ENCODE measurements at places on chromosomes 7 and 10. TPM values are rescaled to one million over a fixed set of nuclear protein-coding genes. Genes with fewer than 3 reads are reported as not detected.

- H3K4me3 ChIP-seq, result no peak overlapping the region
- H3K27ac ChIP-seq, result no peak overlapping the region
- no peaks in the 10 kb centered on the region for H3K36me3 ChIP-seq
- no peaks in the 10 kb centered on the region for H3K27me3 ChIP-seq
- DNase-seq, result no peak
- H3K4me1 ChIP-seq, result no peaks in the 10 kb centered on the region
Measured at GRCh38 chr7:11104578-11104977, 130.9 kb downstream of the PHF14 start.

DNA sequence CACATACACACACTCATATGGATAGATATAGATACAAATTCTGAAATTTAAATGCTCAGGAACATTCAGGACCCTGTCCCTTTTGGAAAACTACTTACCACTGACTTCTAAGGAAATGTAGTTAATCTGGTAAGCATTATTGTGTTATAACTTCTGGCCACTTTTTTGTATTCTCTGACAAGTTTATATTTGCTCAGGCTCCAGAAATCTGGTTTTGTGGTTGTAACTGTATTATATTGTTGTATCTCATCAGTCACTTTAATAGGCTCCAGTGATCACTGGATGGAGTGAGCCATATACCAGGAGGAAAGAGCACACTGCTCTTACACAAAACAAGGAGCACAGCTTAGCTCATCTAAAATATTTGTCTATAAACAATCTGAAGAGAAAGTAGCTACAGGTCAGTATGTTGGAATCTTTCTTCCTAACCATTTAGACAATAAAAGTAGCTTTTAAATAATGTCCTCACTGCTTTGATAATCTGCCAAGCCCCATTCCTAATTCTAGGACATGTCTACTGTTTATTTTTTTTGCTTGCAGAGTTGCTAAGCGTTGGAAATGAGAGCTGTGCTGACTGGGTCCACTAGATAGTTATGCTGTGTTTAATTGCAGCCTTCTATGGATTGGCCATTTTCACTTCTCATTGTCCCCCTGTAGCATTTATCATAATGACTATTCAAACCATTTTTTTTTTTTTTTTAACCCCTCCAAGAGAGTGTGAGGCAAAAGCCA lies 43.8 kb downstream of the SMNDC1 start:
- H3K4me1 ChIP-seq, result peaks cover 6% of the 10 kb centered on the region
- H3K36me3 ChIP-seq, result no peaks in the 10 kb centered on the region
- no peak overlapping the region for H3K4me3 ChIP-seq

- DNase-seq, result no peak
- H3K4me1 ChIP-seq, result no peaks in the 10 kb centered on the region
- no peak overlapping the region for H3K4me3 ChIP-seq
- H3K27me3 ChIP-seq, result no peaks in the 10 kb centered on the region
- no peaks in the 10 kb centered on the region for H3K36me3 ChIP-seq
Measured at GRCh38 chr10:112532189-112532588, 85.2 kb downstream of the VTI1A start.

DNA sequence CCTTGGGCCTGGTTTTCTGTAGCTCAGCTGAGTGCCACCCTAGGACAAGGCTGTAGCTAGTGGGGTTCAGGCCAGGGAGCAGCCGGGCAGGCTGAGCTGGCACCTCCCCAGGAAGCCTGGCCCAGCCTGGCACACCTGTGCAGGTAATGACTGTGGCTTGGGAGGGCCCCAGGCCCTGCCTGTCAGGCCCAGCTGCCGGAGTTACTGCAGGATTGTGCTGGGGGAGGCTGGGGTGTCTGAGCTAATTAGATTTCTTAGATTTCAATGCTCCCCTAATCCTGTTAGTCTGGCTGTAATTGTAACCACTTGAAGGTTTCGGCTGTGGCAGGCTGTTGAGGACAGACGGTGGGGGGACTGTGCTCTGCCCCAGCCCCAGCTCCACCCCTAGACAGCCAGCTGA lies 6.0 kb downstream of the ZMIZ1 start:
- no peak overlapping the region for H3K27ac ChIP-seq
- no peak for DNase-seq
- H3K36me3 ChIP-seq, result no peaks in the 10 kb centered on the region
- no peaks in the 10 kb centered on the region for H3K27me3 ChIP-seq
- no peak overlapping the region for H3K4me3 ChIP-seq

GRCh38 chr10:58943256-58943890 lies 233.1 kb upstream of the PHYHIPL start:
- H3K4me3 ChIP-seq, result no peak overlapping the region
- H3K36me3 ChIP-seq, result no peaks in the 10 kb centered on the region
- peaks cover 5% of the 10 kb centered on the region for H3K4me1 ChIP-seq

DNA sequence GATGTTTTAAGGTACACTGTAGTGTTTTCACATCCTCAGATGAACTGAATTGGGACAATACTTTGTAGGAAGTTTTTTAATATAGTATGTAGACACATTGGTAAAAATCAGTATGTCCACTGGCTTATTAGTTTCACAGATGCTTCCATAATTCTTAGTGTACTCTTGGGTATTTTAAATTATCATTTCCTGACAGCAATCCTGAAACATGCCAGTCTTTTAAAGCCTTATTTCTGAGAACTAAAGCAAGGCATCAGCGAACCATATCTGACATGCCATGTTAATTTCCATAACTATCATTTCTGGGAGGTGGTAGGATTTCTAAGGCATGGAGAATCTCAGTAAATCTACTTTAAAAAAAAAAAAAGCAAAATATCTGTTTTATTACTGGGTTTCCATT lies 266.4 kb downstream of the ADK start:
- no peaks in the 10 kb centered on the region for H3K36me3 ChIP-seq
- no peaks in the 10 kb centered on the region for H3K27me3 ChIP-seq
- DNase-seq, result no peak

GRCh38 chr7:125390981-125391380 lies 461.4 kb upstream of the POT1 start:
- DNase-seq, result no peak
- H3K27me3 ChIP-seq, result no peaks in the 10 kb centered on the region
- H3K36me3 ChIP-seq, result no peaks in the 10 kb centered on the region
- no peak overlapping the region for H3K27ac ChIP-seq
- H3K4me1 ChIP-seq, result no peaks in the 10 kb centered on the region
- H3K4me3 ChIP-seq, result no peak overlapping the region

- no peaks in the 10 kb centered on the region for H3K4me1 ChIP-seq
- no peaks in the 10 kb centered on the region for H3K36me3 ChIP-seq
- H3K27me3 ChIP-seq, result no peaks in the 10 kb centered on the region
- H3K4me3 ChIP-seq, result no peak overlapping the region
- DNase-seq, result no peak
- H3K27ac ChIP-seq, result no peak overlapping the region
Measured at GRCh38 chr10:7159517-7159916, 251.3 kb downstream of the SFMBT2 start.

DNA sequence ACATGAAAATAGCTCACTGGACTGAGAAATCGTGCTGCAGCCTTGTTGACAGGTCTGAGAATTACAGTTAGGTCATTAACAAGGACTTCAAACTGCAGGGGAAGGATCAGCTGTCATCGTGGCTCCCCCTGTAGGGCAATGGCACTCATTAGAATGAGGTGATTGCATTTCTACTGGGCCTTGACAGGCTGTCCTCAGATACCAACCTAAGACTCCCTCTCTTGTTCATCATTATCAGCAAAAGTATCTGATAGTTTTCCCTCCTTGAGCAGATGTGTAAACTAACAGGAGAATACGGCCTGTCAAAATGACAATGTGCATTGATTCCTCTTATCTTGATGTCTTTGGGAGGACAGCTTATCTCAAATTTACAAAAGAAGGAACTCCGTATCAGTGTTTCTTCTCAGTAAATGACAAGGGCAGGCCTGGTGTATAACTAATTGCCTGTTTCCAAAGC lies 648.5 kb upstream of the LRRN3 start:
- no peaks in the 10 kb centered on the region for H3K36me3 ChIP-seq
- no peak for DNase-seq
- H3K27me3 ChIP-seq, result no peaks in the 10 kb centered on the region

DNA sequence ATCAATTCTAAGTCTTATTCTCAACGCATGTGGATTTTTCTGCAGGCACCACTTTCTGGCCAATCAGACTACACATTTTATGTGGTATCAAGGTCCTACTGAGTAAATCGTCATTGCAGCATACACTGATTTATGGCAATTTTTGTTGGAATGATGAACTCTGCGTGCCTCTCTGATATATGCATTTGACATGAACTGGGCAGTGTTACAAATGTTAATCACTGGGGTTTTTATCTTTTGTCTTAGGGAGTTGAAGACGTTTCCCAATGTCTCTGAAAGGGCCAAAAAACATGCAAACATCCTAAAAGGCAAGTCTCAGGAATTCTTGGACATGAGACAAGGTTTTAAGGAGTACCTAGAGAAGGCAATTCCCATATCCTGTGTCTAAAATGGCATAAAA lies 809.5 kb upstream of the CELF2 start:
- no peak for DNase-seq
- no peaks in the 10 kb centered on the region for H3K27me3 ChIP-seq
- no peak overlapping the region for H3K4me3 ChIP-seq
- no peaks in the 10 kb centered on the region for H3K36me3 ChIP-seq
- H3K4me1 ChIP-seq, result no peaks in the 10 kb centered on the region

DNA sequence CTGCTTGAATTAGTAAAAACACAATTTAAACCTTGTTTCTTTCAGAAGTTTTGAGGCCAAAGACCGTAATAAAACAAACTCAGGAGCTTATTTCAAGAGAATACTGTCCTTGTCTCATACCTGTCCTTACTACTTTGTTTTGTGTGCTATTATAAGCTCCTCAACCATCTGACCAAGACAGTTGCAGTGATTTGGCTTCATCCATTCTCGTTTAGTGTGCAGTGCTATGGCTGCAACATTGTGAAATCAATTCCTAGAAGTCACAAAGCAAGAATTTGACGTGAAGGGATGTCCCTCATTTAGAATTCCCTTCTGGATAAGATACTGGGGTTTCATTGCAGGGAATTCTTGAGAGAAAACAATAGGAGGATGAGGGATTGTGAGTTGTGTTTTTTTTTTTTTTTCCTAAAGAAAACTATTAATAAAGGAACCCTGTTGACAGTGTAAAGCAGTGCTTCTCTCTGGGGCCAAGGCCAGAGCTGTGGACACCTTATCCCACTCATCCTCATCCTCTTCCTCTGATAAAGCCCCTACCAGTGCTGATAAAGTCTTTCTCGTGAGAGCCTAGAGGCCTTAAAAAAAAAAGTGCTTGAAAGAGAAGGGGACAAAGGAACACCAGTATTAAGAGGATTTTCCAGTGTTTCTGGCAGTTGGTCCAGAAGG lies at the start of gene OIT3:
Gene OIT3 (plus strand): TSS at position 604 of the 663 bp plus-strand sequence. CDS start 60 bp downstream, outside the sequence.
- H3K27me3 ChIP-seq, result no peaks in the 10 kb centered on the region
- no peak within 1 kb of the TSS for H3K4me3 ChIP-seq
- no peak within 1 kb of the TSS for H3K27ac ChIP-seq
- no peaks in the 10 kb centered on the region for H3K4me1 ChIP-seq

GRCh38 chr7:33250421-33250871 lies 121.1 kb downstream of the BBS9 start:
- no peak overlapping the region for H3K4me3 ChIP-seq
- DNase-seq, result no peak
- H3K36me3 ChIP-seq, result no peaks in the 10 kb centered on the region
- H3K4me1 ChIP-seq, result peaks cover 6% of the 10 kb centered on the region

DNA sequence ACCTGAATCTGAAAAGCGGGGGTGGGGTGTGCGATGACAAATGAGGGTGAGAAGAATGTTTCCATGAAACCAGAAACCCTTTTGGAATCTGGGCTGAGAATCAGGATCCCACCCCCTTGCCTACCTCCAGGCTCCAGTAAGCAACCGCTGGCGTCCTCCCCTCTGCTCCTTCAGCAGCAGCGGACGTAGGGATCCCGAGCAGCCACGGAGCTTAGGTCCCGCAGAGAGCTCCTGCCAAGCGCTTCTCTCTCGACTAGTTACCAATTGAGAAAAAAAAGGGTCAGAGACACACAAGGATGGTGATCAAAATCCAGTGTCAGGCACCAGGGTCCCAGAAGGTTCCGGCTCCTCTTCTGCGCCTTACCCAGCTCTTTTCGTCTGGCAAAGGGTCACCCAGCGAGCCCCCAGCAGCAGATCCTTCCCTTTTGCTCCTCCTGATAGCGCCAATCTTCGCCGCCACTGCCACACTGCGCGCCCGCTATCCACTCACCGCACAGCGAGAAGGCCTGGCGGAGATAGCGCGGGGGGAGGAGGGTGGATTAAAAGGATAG lies 733.5 kb downstream of the ZWINT start:
- H3K4me3 ChIP-seq, result no peak overlapping the region
- no peak for DNase-seq
- no peaks in the 10 kb centered on the region for H3K4me1 ChIP-seq
- no peaks in the 10 kb centered on the region for H3K36me3 ChIP-seq

DNA sequence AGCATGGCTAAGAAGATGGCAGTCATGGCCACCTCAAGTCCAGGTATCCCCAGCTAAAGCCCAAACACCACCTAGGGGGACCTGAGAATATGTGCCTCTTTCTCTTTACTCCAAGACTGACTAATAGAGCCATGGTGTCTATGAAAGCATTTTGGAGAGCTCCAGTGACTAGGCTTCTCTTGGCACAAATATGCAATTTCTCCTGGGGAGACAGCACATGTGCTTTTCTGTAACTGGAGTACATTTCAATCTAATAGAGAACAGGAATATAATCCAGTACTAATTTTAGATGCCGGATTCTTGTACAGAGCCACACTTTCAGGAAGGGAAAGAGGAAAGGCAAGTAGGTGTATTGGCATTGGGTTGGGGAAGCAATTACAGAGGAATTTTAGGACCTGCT lies 260.1 kb downstream of the BMPER start:
- no peaks in the 10 kb centered on the region for H3K27me3 ChIP-seq
- no peak overlapping the region for H3K27ac ChIP-seq
- H3K36me3 ChIP-seq, result no peaks in the 10 kb centered on the region
- no peak overlapping the region for H3K4me3 ChIP-seq

GRCh38 chr10:60629332-60629731 lies 148.9 kb upstream of the CDK1 start:
- no peaks in the 10 kb centered on the region for H3K36me3 ChIP-seq
- no peaks in the 10 kb centered on the region for H3K27me3 ChIP-seq
- DNase-seq, result no peak
- H3K4me1 ChIP-seq, result no peaks in the 10 kb centered on the region
- no peak overlapping the region for H3K4me3 ChIP-seq
- H3K27ac ChIP-seq, result no peak overlapping the region

DNA sequence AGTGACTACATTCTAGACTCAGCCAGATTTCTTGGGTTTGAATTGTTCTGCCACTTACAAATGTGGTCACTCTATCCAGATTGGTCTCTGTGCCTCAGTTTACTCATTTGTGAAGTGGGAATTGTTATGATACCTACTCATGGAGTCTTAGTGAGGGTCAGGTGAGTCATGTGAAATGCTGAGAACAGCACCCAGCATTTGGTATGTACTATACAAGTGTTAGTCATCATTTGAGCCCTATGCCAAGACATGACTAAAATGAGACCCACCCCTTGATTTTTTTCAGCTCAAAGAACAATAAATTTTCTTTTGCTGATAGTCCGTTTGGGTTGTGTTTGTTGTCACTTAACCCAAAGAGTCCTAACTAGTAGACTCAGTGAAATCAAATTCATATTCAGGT lies 92.8 kb downstream of the CHN2 start:
- no peaks in the 10 kb centered on the region for H3K27me3 ChIP-seq
- DNase-seq, result no peak
- no peaks in the 10 kb centered on the region for H3K4me1 ChIP-seq
- H3K27ac ChIP-seq, result no peak overlapping the region

The LGI1 gene
- 1.8 TPM for total RNA-seq

The AFAP1L2 gene
- total RNA-seq, result 19.3 TPM

The TFR2 gene
- total RNA-seq, result 2.1 TPM

The FXYD4 gene
- not detected for total RNA-seq

The SYNPO2L gene
- 0.13 TPM for total RNA-seq

The ADCYAP1R1 gene
- total RNA-seq, result 6.1 TPM

The OR2A5 gene
- total RNA-seq, result not detected

The GDF10 gene
- 27.5 TPM for total RNA-seq

The PSAP gene
- 1,176 TPM for total RNA-seq

The ZP3 gene
- total RNA-seq, result 2.0 TPM

Data from aorta (tissue), 5 donors.